Lower lobe of right lung (tissue), 2 donors: ENCODE measurements at places on chromosomes 3 and 15. TPM values are rescaled to one million over a fixed set of nuclear protein-coding genes. Genes with fewer than 3 reads are reported as not detected.

- no peak overlapping the region for H3K27ac ChIP-seq
- no peak overlapping the region for H3K4me3 ChIP-seq
- H3K27me3 ChIP-seq, result no peaks in the 10 kb centered on the region
- no peaks in the 10 kb centered on the region for H3K4me1 ChIP-seq
These were observed 19.4 kb upstream of the MNS1 start for GRCh38 chr15:56484287-56484686.

GRCh38 chr15:70608144-70608543 lies 155.2 kb downstream of the UACA start:
- H3K4me3 ChIP-seq, result no peak overlapping the region
- no peak overlapping the region for H3K27ac ChIP-seq
- no peaks in the 10 kb centered on the region for H3K36me3 ChIP-seq
- H3K4me1 ChIP-seq, result peaks cover 30% of the 10 kb centered on the region
- no peaks in the 10 kb centered on the region for H3K27me3 ChIP-seq
- DNase-seq, result no peak

GRCh38 chr3:191238321-191238817 lies 39.3 kb downstream of the OSTN start:
- no peak overlapping the region for H3K27ac ChIP-seq
- H3K4me3 ChIP-seq, result no peak overlapping the region
- DNase-seq, result no peak

DNA sequence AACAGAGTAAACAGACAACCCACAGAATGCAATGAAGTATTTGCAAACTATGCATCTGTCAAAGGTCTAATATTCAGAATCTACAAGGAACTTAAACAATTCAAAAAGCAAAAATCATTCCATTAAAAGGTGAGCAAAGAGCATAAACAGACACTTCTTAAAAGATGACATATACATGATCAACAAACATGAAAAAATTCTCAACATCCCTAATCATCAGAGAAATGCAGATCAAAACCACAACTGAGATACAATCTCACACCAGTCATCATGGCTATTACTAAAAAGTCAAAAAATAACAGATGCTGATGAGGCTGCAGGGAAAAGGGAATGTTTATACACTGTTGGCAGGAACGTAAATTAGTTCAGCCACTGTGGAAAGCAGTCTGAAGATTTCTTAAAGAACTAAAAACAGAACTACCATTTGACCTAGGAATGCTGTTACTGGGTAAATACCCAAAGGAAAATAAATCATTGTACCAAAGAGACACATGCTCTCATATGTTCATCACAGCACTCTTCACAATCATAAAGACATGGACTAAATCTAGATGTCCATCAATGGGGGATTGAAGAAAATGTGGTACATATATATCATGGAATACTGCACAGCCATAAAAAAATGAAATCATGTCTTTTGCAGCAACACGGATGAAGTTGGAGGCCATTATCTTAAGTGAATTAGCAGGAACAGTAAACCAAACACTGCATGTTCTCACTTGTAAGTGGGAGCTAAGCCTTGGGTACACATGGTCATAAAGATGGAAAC lies 393.3 kb upstream of the CBLB start:
- no peaks in the 10 kb centered on the region for H3K36me3 ChIP-seq
- DNase-seq, result no peak
- H3K4me1 ChIP-seq, result no peaks in the 10 kb centered on the region
- H3K27ac ChIP-seq, result no peak overlapping the region
- H3K27me3 ChIP-seq, result no peaks in the 10 kb centered on the region

GRCh38 chr3:96465521-96465920 lies 348.9 kb upstream of the EPHA6 start:
- H3K36me3 ChIP-seq, result no peaks in the 10 kb centered on the region
- H3K27ac ChIP-seq, result no peak overlapping the region
- H3K27me3 ChIP-seq, result no peaks in the 10 kb centered on the region
- H3K4me1 ChIP-seq, result no peaks in the 10 kb centered on the region

- H3K27ac ChIP-seq, result no peak overlapping the region
- DNase-seq, result no peak
- peaks cover 4% of the 10 kb centered on the region for H3K27me3 ChIP-seq
These were observed 168.8 kb downstream of the NUP210 start for GRCh38 chr3:13251166-13251903.

The ARHGAP11A gene
- 4.9 TPM for total RNA-seq

The CADM2 gene
- 0.83 TPM for total RNA-seq
